ENCODE measurements at places on chromosomes 2 and 18.

GRCh38 chr2:9030841-9031240, 27.4 kb upstream of the MBOAT2 start:
- no peak for DNase-seq

DNA sequence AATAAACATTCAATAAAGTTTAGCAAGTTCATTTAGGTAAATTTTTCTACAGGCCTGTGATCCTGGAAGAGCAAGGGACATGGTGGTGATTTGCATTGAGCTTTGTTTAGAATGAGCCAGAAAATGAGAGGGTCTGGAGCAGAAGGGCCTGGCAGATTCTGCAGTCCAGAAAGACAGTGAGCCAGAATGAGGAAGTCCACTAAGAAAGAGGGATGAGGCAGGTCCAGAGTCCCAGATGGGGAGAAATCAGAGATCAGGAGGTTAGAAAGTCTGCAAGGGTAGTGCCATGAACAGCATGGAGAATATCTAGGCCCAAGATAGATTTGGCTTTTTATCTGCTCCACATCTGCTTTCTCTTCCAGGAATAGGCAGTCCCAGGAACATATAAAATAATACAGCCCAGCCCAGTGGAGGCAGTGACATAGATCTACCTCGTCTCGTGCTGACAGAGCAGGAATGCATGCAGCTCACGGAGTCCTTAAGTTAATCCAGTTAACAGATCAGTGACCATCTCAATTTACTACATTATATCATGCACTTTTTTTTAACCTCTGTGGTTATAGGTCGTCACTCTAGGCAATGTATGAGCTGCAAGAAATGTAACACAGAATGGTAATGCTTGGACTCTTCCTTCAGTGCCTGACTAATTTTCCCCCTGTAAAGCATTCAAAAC, 429.0 kb downstream of the SUCLG1 start:
- no peak for DNase-seq

- no peak for DNase-seq
Measured at GRCh38 chr2:43349904-43350303, 123.5 kb upstream of the ZFP36L2 start.

GRCh38 chr2:182543741-182544525, 117.1 kb upstream of the PDE1A start:
- no peak for DNase-seq

DNA sequence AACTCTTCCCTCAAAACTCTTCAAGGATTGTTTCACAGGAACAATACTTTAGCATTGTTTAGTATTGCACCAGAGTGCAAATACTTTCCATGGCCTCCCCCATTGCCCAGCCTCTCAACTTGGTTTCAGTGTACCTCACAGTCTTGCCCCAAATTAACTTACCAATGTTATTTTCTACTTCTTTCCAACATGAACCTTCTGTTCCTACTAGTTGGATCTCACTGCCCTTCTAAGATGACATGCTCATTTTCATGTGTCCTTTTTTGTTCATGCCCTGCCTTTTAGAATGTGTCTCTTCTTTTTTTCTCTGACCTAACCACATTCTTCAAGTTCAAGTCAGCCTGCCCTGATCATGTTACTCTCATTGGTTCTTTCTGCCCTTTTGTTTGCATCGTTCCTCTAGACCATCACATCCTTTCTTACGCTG, 4.1 kb downstream of the SPATS2L start:
- DNase-seq, result no peak

- DNase-seq, result no peak
Measured at GRCh38 chr2:150686391-150686790, 198.9 kb upstream of the RND3 start.

- no peak for DNase-seq
Measured at GRCh38 chr18:51506811-51507210, 309.3 kb upstream of the MEX3C start.

DNA sequence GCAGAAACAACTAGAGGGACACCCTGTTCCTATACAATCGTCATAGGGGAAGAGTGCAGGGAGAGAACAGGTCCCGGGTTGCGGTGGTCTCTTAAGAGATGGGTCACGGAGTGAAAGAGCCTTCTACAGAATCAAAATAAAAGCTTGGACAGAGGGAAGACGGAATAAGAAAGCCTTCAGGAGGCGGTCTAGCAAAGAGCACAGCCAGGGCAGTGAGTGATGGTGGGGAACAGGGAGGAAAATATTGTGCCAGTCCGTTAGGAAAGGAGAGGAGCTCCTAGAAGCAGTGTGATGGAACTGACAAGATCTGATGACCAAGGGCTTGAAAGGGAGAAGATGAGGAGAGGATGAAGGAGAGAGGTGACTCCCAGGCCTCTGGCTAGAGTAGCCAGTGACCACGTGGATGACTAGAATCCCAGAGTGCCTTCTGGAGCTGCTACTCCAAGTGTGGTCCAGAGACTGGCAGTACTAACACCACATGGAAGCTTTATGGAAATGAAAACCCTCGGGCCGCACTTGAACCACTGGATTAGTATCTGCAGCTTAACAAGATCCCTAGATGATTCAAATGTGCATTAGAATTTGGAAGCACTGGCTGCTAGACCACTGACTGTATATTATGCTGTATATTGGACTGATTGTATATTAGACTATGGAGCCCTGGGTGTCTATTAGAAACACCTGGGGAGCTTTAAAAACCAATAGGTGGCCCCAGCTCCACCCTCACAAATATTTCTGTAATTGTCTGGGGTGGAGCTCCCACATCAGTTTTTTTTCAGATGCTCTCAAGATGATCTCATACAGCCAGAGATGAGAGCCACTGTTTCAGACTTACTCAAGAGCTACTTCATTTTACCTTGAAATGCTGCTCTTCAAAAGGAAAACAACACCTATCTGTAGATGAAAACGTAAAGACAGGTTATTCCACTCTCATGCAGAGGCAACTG, 1.1 kb upstream of the EVA1A start:
- no peak for DNase-seq

- no peak for DNase-seq
Measured at GRCh38 chr2:183348492-183348891, 224.2 kb downstream of the NUP35 start.

DNA sequence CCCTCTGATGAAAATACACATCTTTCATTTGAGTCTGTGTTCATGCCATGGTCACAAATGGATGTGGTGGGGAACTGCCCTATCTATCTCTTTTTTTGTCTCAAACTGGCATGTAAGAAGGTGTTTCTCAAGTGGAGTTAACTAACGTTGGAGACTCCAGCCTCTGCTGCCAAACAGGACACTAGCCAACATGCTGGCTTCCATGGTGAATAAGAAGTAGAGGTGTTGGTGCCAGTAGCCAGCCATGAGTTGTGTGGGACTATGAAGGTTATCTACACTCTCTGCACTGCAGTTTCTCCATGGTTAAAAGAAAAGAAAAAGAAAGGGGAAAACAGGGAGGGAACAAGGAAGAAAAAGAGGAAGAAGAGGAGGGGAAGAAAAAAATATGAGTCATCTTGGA, 149.0 kb upstream of the TMEM200C start:
- DNase-seq, result no peak

DNA sequence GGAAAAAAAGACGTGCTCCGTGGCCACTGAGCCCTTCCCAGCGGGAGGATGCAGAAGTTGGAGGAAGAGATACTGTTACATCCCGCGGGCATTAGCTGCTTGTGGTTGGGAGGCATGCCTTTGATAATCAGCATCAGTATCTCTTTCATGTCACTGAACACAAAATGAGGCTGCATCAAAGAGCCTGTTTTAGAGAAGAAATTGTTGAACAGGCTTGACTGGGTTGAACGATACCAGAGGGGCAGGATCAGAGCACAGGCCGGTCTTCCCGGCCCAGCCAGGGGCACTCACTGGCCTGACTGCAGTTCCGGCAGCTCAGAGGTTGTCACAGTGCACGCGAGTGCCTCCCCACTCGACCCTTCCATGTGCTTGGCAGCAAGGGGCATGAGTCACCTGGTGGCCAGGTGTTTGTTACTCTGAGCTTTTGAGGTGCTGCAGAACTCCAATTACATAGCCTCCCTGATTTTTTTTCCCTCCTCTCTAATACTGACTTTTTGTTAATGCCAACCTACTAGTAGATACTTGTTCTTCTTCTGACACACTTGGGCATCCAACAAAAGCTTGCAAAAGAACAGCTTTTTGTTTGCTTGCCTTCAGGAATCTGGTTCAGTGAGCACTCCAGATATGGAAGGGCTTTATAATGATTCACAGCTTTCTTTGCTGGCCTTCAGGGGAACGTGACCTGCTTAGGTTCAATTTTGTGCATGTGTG, 121.6 kb downstream of the VAPA start:
- DNase-seq, result no peak

- DNase-seq, result no peak
Measured at GRCh38 chr2:191114403-191114886, 36.3 kb downstream of the STAT4 start.

DNA sequence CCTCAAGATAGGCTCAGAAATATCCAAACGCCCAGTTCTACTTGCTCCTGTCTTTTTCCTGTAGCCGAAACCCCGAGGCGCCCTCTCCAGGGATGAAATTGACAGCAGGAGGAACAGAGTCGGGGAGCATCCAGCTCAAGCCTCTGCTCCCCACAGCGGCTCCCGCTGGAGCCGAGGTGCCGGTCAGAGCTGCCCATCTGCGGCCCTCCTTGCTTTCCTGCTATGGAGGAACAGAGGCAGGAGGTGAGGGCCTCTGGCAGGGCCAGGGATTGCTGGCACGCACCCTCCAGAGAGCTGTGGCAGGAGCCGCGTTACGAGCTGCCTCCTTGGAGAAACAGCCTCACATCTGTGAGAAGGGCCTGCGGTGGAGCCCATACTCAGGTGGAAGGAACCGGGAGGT, 172.1 kb downstream of the RNF144A start:
- DNase-seq, result no peak

- no peak for DNase-seq
Measured at GRCh38 chr2:218873359-218874194, 7.1 kb upstream of the WNT10A start.

GRCh38 chr18:8668381-8668780, 37.0 kb upstream of the MTCL1 start:
- DNase-seq, result no peak

- DNase-seq, result no peak
Measured at GRCh38 chr2:133177196-133177595, 391.1 kb downstream of the NCKAP5 start.

DNA sequence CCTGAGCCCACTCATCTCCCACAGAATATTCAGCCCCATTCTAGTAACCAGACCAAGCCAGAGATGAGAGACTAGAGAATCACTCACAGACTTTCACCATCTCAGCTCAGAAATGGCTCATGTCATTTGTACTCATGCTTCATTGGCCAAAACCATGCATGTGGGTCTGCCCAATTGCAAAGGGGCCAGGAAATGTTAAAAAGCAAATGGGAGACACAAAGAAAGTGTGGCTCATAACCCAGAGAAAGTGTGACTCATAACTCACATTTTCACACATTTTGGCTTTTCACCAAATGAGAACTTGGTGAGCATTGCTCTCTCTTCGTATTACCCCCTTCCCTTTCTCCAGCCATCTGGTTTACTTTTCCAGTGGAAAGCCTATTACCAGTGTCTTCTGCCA, 66.2 kb downstream of the MDH1 start:
- no peak for DNase-seq

DNA sequence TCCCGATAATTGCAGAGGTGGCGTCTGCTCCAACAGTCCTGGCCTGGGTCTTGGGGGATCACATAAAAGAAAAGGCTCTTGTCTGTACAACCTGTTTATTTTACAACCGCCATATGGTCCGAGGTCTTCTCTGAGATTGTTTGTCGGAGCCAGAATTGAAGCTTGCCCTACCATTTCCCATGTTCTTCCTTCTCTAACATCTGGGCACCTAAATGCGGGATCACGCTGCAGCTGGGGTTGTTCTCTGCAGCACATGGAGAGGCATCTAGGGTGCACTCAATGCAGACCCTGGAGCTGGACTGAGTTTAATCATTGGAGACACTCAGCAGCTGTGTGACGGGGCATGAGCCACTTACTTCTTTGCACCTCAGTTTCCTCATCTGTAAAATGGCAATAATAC, 107.7 kb downstream of the ACKR3 start:
- no peak for DNase-seq

GRCh38 chr18:36638224-36638623, 190.6 kb downstream of the TPGS2 start:
- no peak for DNase-seq

DNA sequence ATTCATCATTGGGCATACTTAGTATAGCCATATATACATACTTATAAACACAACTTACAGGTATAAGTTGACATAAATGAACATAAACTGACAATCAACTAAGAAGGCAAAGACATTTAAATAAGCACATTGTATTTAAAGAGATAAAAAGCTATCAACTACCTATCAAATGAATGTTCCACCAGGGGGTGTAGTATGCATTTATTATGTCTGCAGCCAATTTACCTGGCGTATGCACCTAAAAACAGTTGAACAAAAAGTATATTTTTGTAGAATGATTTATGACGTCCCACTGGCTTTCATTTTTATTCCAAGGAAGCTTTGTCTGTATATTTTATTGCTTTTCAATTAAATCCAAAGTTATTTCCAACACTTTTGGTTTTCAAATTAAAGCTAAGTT, 323.5 kb downstream of the AFF3 start:
- DNase-seq, result no peak

GRCh38 chr18:48945953-48946217, 4.9 kb downstream of the SMAD7 start:
- no peak for DNase-seq

DNA sequence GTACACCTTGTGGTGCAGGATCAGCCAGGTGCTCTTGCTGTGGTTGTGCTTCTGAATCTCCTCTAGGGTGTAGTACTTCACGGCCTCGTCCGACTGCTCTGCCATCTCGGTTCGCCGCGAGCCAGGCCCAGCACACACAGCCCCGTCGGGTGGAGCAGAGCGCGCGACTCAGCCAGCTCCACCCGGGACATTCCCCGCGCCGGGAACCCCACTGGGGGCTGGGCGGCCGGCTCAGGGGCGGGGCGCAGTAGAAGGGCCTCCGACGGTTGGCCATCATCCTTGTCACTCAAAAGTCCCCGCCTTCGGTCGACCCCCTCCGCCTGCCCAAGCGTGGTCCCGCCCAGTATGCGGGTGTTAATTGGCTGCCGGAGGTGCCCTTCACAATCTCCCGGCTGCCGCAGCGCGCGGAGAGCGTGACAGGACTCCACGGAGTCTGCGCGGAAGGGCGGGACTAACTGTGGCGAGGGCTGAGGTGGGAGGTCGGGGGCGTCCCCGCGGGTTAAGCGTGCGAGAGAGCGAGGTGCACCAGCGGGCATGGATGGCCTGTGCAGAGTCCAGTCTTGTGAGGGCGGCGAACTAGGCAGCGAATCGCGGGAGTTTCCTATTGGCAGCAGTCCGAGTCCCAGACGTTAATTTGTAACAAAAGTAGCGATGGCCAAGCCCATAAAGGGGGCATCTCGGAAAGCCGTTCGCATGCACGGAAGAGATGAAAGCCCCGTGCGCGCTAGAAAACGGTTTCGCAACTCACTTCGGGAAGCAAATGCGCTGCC, at the start of gene CYB5A:
Gene CYB5A (minus strand): TSS at position 193 of the 770 bp plus-strand sequence. CDS start 88 bp downstream, at position 105.
- DNase-seq, result peak; percentile 98

- DNase-seq, result no peak
Measured at GRCh38 chr2:103445347-103445746, 683.5 kb downstream of the TMEM182 start.

- DNase-seq, result no peak
Measured at GRCh38 chr2:110897966-110898365, 165.6 kb downstream of the ACOXL start.

Measured in activated T-helper 9 cell treated with anti-CD3 and anti-CD28 coated beads, Interleukin-2, amount 50 U/mL, for 16 hours (primary cell).